Fibroblast of pulmonary artery (primary cell): ENCODE measurements at places on chromosomes 7 and 10.

DNA sequence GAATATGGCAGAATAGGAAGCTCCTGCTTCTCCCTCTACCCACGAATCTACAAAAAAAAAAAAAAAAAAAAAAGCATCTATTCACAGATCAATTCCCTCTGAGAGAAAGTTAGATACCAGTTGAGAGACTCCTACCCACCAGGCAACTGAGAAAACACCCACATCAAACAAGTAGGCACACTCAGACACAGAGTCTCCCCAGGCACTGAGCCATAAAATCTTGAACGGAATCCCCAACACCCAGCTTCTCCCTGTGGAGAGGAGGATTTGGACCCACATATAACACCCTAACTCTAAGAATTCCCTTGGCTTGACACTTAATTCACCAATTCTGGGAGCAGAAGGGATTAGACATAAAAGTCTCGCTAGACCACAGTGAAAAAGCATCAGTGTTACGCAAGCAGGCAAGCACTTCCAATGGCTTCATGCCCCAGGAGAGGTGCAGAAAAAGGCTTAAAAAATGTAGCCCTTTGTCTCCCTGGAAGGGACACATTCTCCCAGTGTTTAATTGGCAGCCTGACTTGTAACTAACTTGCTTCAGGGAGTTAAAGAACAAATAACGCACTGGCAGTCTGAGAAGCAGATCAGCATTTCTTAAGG is 192.2 kb downstream of the ELAPOR2 start:
- DNase-seq = no peak

- DNase-seq = no peak
These were observed 27.3 kb downstream of the NCOA4 start for GRCh38 chr10:46002916-46003693.

- DNase-seq = no peak
These were observed 129.8 kb downstream of the SEC23IP start for GRCh38 chr10:120022357-120022756.

- DNase-seq = no peak
These were observed 103.6 kb downstream of the AHR start for GRCh38 chr7:17401791-17402627.

DNA sequence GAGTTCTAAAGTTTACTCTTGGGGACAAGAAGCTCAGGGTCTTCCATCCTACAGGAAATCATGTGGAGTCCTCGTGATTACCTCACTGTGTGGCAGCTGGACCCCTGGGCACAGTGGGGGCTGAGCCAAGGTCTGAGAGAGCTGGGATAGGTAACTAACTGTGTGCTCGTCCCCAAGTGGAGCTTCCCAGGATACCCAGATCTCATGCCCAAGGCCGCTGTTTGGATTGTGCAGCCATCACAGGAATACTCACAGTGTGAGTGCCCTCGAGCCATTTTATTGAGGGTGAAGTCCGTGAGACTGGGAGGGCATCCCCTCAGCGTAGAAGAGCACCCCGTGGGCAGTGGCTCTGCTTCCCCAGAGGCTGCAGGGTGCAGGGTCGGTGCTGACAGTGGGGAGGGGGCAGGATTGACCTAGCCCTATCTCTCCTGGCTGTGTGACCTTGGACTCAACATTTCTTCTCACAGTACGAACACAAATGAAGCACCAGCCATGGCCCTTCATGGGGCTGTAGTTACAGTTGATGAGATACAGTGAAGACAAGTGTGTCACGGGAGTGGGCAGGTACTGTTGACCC is 69.6 kb upstream of the LEP start:
- DNase-seq = no peak

- no peak for DNase-seq
These were observed 87.4 kb downstream of the INPP5A start for GRCh38 chr10:132624847-132625471.
